Hematopoietic multipotent progenitor cell treated with erythropoietin and hydrocortisone succinate and interleukin-3 and kit ligand, for 15 days (in vitro differentiated cells): ENCODE measurements at places on chromosomes 6 and 20.

- DNase-seq, result no peak
Measured at GRCh38 chr6:158826819-158827501, 7.8 kb upstream of the EZR start.

DNA sequence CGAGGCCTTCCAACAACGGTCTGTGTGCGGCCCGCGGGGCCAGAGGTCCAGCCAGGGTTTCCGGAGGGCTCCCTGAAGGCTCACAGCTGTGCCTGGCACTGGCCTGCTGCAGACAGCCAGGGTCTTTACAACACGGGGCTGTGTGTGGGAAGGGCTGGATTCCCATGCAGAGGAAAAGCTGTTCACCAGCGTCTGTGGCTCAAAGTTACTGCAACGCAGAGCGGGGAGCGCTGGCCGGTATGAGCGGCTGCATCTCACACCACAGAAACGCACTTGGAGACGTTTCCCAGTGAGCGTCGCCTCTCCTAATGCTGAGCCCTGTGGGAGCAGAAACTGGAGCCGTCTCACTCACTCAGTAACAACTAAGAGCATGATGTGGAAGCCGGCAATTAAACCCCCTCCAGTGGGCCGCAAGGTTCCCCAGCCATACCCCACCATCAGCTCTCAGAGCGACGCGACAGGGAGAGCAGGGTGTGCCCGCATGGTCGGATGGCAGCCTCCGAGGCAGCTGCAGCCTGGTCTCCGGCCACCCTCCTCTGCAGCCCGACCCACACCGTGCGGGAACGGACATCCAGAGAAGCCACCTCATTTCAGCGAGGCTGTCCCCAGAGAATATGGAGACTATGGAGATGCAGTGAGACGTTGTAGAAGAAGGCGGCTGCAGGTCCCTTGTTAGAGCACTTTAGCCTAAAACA is 42.6 kb downstream of the DLL1 start:
- no peak for DNase-seq

GRCh38 chr6:89073014-89073620 is 7.4 kb upstream of the PNRC1 start:
- peak; percentile 12 for DNase-seq

DNA sequence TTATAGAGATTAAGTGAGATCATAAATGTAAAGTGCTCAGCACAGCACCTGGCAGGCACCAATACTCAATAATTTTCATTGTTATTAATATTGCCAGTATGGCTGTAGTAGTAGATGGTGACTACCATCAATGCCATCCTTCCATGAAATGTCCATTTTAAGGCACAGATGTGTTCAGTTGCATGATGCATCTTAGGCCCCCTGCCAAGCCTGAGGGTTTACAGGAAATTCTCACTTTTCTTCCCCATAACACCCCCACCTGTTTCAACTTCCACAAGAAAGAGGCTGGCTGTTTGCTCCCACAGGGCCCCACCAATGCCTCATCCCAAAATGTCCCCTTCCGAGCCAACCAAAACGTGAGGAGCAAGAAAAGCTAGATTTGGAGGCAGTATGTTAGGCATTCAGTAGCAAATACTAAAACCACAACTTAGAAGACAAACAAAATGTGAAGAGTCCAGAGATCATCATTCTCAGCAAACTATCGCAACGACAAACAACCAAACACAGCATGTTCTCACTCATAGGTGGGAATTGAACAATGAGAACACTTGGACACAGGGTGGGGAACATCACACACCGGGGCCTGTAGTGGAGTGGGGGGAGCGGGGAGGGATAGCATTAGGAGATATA is 110.6 kb upstream of the NHSL1 start:
- DNase-seq, result no peak

GRCh38 chr6:159797554-159797953 is 2.5 kb upstream of the PNLDC1 start:
- DNase-seq, result no peak

- DNase-seq, result no peak
Measured at GRCh38 chr6:36809941-36810803, 29.1 kb downstream of the CPNE5 start.

DNA sequence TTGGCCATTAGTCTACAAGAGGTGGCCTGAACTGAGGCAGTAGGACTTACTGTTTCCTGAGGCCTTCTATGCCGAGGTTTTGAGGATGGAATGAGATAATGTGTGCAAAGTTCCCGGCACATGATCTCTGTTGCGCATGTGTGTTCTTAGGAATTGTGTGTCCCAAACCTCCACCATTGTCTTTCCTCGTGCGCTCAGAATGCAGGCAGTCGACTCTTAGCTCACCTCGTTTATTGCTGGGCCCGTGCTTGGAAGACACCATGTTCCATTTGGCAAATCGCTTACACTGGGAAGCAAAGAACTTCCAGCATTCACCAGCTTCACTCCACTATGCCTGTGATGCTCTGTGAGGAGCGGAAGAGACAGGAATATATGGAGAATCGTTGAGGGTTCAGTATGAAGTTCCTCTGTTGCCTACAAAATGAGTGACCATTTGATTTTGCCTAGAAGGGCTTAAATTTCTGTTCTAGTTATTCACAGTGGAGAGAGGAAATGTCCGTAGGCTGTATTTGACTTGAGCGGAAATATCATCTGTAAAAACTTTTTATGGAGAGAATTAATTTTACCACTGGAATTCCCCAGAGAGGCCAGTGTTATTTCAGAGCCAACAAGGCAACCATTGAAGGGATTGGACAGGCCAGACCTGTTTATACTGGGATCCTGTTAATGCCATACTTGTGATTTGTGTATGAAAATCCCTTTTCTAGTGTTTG is 75.7 kb upstream of the CLDN20 start:
- DNase-seq, result no peak

DNA sequence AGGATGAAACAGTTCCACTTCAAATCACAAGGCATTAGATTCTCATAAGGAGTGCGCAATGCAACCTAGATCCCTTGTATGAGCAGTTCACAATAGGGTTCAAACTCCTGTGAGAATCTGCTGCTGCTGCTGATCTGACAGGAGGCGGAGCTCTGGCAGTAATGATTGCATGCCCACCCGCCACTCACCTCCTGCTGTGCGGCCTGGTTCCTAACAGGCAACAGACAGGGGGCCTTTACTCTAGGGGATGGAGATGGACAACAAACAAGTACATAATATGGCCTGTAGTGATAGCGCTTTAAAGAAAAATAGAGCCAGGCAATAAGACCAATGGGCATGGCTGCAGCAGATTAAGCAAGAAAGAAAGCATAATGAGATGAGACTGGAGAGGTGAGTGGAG is 2.7 kb upstream of the TBC1D22B start:
- DNase-seq, result no peak

- no peak for DNase-seq
Measured at GRCh38 chr6:43510827-43511163, 649 bp upstream of the LRRC73 start.

DNA sequence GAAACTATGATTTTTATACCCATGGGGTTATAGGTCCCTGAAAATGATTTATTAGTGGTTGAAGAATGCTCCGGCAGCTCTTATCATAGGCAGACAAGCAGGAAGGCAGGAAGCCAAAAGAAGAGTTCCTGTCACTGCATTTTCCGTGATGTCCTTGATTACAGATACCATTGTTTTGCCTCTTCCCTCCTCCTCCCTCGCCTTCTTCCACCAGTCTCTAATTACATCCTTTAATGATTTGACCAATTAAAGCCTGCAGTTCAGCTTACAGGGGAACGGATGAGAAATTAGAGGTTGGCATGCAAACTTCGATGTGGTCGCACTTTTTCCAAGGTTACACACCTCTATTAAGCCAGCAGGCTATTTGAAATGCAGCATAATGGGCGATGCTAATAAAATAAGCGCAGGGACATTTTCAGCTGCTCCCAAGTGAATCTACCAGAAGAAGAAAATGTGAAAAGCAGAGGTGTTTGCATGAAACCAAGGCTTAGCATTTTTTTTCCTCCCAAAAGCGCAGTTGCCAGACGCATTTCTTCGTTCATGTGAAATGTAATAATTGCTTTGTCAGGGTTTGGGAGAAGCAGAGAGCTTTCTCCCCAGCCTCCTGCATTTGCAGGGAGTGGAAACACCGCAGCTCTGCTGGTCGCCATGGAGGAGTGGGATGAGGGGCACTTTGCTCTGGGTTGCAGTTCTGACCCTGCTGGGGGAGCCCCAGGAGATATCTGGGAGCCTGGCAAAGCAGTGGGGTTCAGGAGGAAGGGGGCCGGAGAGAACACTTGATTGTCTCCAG is 6.0 kb downstream of the NOX3 start:
- DNase-seq, result no peak

DNA sequence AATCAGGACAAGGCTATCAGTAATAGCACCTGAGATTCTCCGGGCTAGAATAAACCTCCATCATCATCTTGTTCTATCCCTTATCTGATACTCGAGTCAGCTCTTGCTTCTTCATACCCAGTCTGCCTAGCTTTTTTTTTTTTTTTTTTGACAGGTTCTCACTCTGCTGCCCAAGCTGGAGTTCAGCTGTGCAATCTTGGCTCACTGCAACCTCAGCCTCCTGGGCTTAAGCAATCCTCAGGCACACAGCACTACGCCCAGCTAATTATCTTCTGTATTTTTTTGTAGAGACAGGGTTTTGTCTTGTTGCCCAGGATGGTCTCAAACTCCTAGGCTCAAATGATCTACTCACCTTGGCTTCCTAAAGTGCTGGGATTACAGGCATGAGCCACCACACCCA is 19.5 kb downstream of the SRSF6 start:
- DNase-seq, result no peak

DNA sequence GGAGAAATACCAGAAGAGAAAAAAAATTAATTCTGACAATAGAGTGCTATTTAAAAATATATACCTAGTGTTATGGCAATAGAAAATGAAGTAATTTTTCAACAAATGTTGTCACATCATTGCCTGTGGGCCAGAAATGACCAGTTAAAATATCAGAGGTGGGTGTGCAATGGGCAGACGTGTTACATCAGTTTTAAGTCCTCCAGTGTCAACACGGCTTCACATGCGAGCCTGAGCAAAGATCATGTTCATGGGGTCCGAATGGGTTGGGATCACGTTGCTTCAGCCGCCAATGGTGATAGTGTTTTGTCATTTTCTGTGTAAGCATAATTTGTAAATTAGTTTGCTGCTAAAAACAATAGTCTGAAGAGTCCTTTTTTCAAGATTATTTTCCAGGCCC is 27.5 kb downstream of the TMEM200A start:
- DNase-seq, result no peak

GRCh38 chr6:133062696-133063306 is 178.4 kb upstream of the EYA4 start:
- DNase-seq, result no peak

- DNase-seq, result no peak
Measured at GRCh38 chr6:64930681-64931080, 776.3 kb downstream of the EYS start.
